ENCODE measurements at places on chromosomes 11 and 22.
A peak's percentile ranks its signal among the peaks of the same experiment; 100 is the strongest.

GRCh38 chr11:123431619-123432018, 1.6 kb downstream of the GRAMD1B start:
- DNase-seq = peak; percentile 45

DNA sequence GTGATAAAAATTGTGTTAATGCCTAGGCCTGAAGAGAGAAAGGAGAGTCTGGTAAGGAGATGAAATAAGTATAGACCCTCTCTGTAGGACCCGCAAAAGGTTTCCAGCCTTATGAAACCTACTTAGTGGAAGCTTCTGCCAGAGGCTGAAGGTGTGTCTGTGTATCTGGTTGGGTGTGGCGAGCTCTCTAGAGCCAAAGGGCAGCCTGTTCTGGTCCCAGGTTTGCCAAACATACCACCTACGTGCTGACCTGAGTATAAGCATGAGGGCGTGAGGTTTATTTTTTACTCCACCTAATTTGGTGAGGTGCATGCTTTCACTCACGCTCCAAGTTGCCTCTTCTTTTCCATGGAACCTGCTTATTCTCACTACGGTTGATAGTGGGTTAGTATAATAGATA, 5.6 kb downstream of the CSTPP1 start:
- DNase-seq = no peak

DNA sequence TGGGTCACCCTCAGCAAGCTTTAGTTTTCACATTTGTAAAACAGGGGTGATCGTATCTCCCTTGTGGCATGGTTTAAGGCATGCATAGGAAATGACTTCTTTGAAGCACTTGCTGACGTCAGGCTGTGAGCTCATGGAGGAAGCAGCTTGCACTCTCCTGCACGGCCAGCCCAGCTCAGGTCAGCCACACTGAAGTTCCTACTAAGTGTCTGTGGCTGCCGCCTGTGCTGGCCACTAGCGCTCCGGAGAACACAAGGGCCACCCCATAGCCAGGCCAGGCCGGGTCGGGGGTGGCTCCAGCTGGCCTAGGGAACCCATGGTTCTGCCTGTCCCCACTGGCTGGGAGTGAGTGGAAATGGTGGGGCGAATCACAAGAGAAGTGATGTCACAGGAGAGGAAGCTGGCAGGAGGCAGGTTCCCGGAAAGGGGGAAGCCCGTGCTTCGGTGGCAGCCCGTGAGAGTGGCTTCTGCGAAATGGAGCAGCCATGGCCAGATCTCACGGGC, 28.2 kb downstream of the KCTD17 start:
- peak; percentile 87 for DNase-seq

DNA sequence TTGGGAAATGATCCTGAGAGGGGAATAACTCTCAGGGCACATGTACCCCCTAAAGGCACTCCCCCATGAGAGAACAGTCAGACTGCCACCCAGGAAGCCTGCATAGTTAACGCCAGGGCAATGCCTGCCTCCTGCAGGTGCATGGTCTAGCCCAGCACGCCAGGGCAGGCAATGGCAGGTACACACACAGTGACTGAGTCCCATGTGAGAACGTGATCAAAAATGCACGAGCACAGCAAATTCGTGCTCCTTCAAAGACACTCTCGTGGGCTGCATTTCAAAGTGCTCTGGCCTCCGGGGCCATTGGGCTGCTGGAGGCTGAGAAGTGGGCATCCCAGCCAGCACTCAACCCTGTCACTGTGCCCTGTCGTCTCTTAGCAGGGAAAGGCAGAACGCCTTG, 79.7 kb downstream of the SHANK2 start:
- DNase-seq = no peak

- DNase-seq = no peak
Observed at GRCh38 chr11:22162756-22163155, 30.1 kb upstream of the ANO5 start.

- peak; percentile 7 for DNase-seq
Observed at GRCh38 chr22:23062616-23063538, 7.4 kb upstream of the GNAZ start.
